ENCODE measurements at places on chromosomes 5 and 9. TPM values are rescaled to one million over a fixed set of nuclear protein-coding genes. Genes with fewer than 3 reads are reported as not detected.

TRPM6 gene
- total RNA-seq: 0.44 TPM

RLN2 gene
- total RNA-seq: not detected

SLC46A2 gene
- not detected for total RNA-seq

TNFSF8 gene
- not detected for total RNA-seq

CTNNAL1 gene
- 87.2 TPM for total RNA-seq

SLC2A6 gene
- total RNA-seq: 10.7 TPM

TAS2R1 gene
- not detected for total RNA-seq

IRGM gene
- total RNA-seq: not detected

SHOC1 gene
- 1.1 TPM for total RNA-seq

C9 gene
- total RNA-seq: 0.34 TPM

DNA sequence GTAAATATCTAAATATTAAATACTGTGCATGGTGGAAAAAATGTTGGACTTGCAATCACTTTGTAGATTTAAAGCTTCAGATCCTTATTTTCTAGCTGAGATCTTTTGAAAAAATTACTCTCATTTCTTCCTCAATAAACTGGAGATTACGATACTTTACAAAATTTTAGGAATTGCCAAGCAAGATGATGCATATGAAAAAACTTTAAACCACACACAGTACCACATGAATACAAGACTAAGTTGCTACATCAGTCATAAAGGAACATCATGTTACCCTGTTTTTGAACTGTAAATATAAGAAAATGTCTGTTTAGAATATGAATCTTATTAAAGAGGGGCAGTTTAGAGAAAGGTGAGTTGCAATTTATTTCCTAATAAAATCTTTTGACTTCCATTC, 703.6 kb upstream of the NUDT12 start:
- no peaks in the 10 kb centered on the region for H3K27me3 ChIP-seq
- H3K27ac ChIP-seq: no peak overlapping the region
- DNase-seq: no peak

- H3K4me3 ChIP-seq: no peak overlapping the region
- H3K36me3 ChIP-seq: no peaks in the 10 kb centered on the region
- H3K27me3 ChIP-seq: no peaks in the 10 kb centered on the region
- no peaks in the 10 kb centered on the region for H3K4me1 ChIP-seq
- H3K27ac ChIP-seq: no peak overlapping the region
These were observed 53.8 kb downstream of the HCN1 start for GRCh38 chr5:45642370-45642769.

DNA sequence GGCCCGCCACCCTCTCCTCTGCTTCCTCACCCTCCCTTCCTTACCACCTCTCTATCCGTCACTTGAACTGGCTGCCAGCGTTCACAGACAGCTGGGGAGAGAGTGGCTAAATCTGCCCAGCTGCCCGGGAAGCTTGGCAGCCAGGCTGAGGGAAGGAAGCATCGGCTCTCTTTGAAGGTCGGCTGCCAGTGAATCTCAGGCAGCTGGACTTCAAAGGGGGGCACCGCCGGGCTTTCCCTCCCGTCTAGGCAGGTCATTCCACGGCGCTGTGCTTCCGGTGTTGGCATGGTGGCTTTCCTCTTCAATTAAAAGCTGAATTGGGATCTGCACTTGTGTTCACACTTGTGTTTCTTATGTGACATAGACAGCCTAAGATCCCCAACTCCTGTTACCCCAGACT, 174.0 kb downstream of the GDNF start:
- no peak overlapping the region for H3K4me3 ChIP-seq
- H3K27ac ChIP-seq: no peak overlapping the region
- H3K4me1 ChIP-seq: peaks cover 44% of the 10 kb centered on the region

- H3K27ac ChIP-seq: no peak overlapping the region
- peaks cover 33% of the 10 kb centered on the region for H3K27me3 ChIP-seq
- H3K4me3 ChIP-seq: no peak overlapping the region
- no peaks in the 10 kb centered on the region for H3K4me1 ChIP-seq
- H3K36me3 ChIP-seq: no peaks in the 10 kb centered on the region
These were observed 215.8 kb downstream of the ADAMTS12 start for GRCh38 chr5:33675958-33676464.

DNA sequence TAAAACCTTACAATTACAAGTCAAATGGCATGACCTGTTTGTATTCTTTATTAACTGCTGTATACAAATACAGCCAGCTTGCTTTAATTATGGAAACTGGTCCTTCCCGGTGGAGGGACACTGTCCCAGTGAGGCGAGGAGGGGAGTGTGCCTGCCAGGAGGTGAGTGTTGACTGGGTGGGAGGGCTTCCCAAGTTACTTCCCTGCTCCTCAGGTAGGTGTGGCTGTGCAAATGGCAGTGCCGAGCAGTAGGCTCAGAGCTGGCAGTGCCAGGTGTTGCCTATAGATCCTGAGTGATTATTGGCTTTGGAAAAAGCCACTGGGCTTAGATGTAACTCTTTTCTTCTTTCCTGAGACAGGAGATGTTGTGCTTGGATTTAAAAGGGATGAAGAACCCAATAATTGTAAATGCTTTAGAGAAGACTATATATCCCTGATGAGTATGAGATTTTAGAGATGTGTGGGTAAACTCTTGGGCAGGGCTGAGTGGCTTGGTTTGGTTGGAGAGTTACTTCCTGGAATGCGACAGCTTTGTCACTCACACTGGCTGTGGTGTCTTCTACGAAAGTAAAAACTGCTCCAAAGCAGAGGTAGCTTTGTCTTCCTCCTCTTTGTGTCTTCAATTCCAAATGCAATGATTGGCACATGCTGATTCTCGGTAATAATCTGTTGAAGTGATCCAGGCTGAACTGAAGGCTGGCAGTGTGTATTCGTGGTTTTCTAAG, 43.7 kb downstream of the GLRX start:
- H3K4me3 ChIP-seq: no peak overlapping the region

DNA sequence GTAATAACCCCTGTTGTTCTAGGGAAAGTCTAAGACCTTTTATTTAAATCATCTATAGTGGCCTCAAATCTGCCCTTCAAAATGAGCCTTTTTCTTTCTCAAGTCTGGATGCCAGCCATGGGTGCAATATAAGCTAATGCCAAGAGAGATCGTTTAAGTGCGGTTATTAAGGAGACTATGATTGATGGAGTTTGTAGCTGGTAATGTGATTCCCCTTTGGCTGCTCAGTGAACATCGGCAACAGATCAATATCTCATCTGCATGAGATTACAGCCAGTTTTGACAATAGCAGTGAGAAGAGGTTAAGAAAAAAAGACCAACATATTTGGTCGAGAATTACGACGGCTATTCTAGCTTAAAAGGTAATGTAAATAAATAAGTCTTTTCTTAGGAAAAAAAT, 1049.4 kb upstream of the NUDT12 start:
- no peak overlapping the region for H3K27ac ChIP-seq
- no peak overlapping the region for H3K4me3 ChIP-seq
- H3K27me3 ChIP-seq: no peaks in the 10 kb centered on the region
- DNase-seq: no peak
- H3K4me1 ChIP-seq: no peaks in the 10 kb centered on the region
- H3K36me3 ChIP-seq: no peaks in the 10 kb centered on the region

GRCh38 chr9:27085456-27085855, 23.6 kb upstream of the TEK start:
- H3K27ac ChIP-seq: no peak overlapping the region
- no peaks in the 10 kb centered on the region for H3K27me3 ChIP-seq
- no peak overlapping the region for H3K4me3 ChIP-seq
- H3K36me3 ChIP-seq: no peaks in the 10 kb centered on the region

DNA sequence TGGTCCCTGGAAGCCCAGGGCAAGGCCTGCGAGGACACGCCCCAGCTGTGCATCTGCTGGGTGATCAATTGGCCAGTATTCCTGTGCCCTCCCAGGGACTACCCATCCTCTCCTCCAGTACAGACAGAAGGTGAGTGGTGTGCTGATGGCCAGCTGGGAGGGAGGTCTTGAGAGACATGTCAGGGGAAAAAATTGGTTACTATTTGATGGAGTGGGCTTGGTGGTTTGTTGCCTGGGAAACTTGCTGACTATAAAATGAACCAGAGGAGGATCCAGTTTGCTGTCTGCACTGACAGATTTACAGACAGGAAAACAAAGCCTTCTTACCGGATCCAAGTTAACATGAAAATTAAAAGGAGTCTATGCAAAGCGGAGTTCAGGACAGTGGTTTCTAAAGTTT, 40.3 kb downstream of the MAP1B start:
- H3K27ac ChIP-seq: no peak overlapping the region
- DNase-seq: no peak
- H3K4me3 ChIP-seq: no peak overlapping the region
- H3K36me3 ChIP-seq: no peaks in the 10 kb centered on the region
- peaks cover 5% of the 10 kb centered on the region for H3K4me1 ChIP-seq

- H3K4me3 ChIP-seq: no peak overlapping the region
- H3K36me3 ChIP-seq: no peaks in the 10 kb centered on the region
- H3K27ac ChIP-seq: no peak overlapping the region
- no peaks in the 10 kb centered on the region for H3K27me3 ChIP-seq
- no peak for DNase-seq
These were observed 143.9 kb downstream of the SEMA5A start for GRCh38 chr5:9401786-9402472.

All from HCT116 (cell line).